NCI-H345 (cell line): ENCODE measurements at places on chromosomes 3 and 15.
A peak's percentile ranks its signal among the peaks of the same experiment; 100 is the strongest.

DNA sequence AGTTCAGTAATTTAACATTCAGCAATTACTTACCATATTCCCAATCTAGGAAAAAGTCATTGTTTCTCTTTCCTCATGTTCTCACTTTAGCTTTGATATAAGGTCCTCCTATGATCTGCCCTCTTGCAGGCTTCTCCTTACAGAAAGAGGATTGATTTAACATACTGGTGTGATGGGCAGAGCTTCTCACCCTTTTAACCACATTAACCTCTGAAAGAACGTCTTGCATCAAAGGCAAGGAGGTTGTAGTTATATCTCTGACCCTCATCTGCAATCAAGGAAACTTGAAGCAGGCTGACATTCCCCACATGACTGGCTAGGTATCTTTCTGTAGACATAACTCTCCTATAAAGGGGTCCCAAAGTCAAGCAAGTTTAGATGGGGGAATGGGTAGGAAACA, 39.5 kb downstream of the BTLA start:
- no peak for DNase-seq

GRCh38 chr3:97438131-97438530, 326.4 kb upstream of the ARL6 start:
- no peak for DNase-seq

- DNase-seq = no peak
Measured at GRCh38 chr3:138493804-138494606, 59.6 kb downstream of the ESYT3 start.

DNA sequence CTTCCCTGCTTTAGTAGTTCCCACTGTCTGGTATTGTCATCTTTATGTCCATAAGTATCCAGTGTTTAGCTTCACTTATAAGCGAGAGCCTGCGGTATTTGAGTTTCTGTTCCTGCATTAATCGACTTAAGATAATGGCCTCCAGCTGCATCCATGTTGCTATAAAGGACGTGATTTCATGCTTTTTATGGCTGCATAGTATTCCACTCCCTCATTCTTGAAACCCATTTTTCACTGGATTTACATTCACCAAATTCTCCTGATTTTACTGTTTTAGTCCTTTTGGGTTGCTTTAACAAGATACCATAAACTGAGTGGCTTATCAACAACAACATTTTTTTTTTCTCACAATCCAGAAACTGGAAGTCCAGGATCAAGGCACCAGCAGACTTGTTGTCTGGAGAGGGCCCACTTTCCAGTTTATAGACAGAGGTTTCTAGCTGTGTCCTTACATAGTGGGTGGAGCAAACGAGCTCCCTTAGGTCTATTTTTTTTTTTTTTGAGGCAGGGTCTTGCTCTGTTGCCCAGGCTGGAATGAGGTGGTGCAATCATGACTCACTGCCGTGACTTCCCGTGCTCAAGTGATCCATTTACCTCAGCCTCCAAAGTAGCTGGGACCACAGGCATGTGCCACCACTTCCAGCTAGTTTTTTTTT, 6.1 kb upstream of the TICRR start:
- no peak for DNase-seq

DNA sequence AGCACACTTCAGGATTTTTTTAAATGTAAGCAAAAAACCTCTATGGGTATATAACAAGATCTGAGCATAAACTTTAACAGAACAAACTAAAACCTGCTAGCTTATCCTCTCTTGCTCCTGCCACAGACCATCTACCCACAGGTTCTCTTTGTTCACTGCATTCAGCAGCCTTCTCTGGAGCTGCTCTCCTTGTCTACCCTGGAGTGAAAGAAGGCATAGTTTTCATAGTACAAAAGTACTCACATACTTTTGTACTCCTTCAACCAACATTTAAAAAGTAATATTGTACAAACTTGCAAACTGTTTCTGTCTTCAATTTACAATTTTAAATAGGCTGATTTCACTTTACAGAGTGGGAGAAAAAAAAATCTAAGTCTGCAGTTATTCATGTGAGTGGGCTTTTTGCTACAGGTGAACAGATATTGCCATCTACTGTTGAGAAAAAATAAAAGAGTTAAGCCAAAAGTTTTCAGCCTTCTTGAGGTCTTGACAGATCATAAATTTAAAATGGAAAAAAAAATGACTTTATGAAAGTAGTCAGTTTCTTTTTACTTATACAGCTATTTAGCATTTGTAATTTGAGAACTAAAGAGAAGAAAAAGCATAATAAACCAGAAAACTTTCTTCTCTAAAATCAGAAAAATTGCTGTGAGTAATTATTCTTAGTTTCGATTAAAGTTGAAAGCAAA, 20.4 kb downstream of the TERC start:
- no peak for DNase-seq

GRCh38 chr3:107882881-107883280, 207.9 kb downstream of the CD47 start:
- DNase-seq = no peak

GRCh38 chr15:63544258-63545026, 40.0 kb downstream of the USP3 start:
- no peak for DNase-seq

GRCh38 chr3:184724699-184725098, 12.8 kb upstream of the MAGEF1 start:
- peak; percentile 11 for DNase-seq

- no peak for DNase-seq
Measured at GRCh38 chr3:99242271-99242670, 340.8 kb upstream of the DCBLD2 start.

DNA sequence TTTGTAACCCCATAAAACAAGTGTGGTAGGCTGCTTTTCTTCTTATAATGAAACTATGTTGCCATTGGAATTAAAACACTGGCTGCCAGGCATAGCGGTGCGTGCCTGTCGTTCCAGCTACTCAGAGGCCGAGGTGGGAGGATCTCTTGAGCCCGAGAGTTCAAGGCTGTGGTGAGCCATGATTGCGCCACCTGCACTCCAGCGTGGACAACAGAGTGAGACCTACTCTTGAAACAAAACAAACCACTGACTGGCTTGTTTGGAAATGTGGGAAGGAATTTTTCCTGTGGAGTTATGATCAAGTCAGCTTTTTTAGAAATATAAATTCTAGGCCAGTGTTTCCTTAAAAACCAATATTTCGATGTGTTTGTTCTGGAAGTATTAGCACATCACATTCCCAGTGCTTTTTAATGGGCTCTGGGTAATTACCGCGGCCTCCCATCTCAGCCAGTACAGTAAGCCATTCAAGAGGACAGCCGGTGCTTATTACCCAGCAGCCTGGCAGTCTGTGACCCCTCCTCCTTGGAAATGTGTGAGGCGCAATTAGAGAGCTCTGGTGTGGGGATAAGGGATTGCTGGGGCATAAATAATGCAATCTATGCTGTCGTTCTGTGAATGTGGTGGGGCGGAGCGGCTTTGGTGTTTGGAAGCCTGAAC, 58.3 kb upstream of the TRAK1 start:
- DNase-seq = no peak

GRCh38 chr3:191959876-191960413, 499.0 kb downstream of the PYDC2 start:
- no peak for DNase-seq
